Fibroblast of the conjunctiva (primary cell): ENCODE measurements at places on chromosomes 11 and 22.

- no peak for DNase-seq
These were observed 3.9 kb upstream of the VSIG10L2 start for GRCh38 chr11:125941619-125942611.

DNA sequence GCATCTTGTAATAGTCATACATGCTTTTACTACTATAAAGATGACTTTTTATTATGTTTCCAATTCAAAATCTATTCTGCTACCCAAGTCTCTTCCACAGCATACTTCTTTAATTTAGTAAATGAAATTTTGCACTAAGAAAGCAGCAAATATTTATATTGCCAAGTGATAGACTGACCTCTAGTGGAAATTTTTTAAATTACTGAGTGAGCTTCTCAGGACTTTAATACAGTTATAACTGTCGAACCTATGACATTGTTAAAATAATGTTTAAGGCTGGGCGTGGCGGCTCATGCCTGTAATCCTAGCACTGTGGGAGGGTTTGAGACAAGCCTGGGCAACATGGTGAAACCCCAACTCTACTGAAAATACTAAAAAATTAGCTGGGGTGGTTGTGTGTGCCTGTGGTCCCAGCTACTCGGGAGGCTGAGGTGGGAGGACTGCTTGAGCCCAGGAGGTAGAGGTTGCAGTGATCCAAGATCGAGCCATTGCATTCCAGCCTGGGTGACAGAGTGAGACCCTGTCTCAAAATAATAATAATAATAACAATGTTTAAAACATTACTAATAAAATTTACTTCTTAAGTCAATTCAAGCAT is 27.3 kb downstream of the STK33 start:
- DNase-seq: peak; percentile 20

DNA sequence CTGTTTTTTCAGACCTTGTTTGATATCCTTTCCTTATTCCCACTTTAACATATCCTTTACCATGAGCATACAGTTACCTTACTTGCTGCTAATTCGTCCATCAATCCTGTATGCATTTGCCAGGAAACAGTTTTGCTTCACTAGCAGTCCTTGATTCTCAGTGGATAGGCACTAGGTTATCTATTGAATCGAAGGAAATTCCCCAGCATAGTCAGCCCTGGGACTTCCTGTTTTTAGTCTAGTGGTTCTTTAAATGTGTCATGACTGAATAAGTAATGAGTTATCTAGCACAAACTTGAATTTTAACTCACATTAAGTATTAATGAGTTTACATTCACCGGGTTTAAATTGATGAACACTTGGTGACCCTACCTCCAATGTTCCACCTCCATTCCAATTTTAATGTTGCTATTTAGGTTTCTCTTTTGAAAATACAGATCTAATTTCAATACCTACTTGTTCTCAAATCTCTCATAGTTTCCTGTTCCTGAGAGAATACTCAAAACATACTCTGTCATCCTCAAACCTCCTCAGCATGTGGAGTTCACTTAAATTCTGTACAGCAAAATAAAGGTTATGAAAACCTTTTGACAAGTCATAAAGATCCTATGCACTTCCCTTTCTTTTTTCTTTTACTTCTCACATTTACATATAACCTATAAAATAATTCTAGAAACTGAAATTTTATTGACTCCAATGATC is 1375.1 kb upstream of the TENM4 start:
- DNase-seq: no peak

DNA sequence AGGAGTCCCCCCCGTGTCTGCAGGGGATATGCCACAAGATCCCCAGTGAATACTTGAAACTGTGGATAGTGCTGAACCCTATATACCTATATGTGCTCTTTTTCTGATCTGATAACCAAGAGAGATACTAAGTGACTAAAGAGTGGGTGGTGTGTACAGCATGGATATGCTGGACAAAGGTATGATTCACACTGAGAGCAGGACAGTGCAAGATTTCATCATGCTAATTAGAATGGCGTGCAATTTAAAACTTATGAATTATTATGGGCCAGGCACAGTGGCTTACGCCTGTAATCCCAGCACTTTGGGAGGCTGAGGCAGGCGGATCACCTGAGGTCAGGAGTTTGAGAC is 90.2 kb upstream of the ALKBH3 start:
- DNase-seq: peak; percentile 24

DNA sequence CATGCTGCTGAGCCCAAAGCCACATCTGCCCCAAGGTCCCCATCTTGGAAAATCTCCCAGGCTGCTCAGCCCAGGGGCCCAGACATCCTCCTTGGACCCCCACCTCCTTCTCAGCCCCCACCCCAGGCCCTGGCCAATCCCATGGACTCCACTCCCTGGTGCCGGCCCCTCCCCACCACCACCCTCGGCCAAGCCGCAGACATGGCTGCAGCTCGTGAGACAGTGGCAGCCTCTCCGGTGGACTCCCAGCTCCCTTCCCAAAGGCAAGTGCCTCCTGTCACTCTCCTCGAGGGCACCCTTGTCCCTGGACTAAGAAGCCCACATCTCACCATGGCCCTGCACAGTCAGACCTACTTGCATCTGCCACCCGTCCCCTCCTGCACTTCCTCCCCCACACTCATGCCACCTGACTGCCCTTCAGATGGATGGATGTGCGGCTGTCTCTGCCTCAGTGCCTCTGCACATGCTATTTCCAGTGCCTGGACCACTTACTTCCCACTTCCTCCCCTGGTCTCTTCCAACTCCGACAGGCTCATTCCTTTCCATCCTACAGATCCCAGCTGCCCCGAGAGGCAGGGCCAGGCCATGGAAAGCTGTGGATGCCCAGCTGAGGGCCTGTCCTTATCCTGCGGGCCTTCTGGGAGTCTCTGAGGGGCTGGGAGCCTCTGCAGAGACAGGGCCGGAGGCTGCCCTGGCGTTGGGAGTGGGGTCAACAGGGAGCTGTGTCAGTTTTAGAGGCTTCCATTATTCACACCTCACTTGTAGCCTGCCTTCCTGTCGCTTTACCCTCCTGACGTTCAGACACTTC is 25.5 kb upstream of the RFPL3 start:
- no peak for DNase-seq

DNA sequence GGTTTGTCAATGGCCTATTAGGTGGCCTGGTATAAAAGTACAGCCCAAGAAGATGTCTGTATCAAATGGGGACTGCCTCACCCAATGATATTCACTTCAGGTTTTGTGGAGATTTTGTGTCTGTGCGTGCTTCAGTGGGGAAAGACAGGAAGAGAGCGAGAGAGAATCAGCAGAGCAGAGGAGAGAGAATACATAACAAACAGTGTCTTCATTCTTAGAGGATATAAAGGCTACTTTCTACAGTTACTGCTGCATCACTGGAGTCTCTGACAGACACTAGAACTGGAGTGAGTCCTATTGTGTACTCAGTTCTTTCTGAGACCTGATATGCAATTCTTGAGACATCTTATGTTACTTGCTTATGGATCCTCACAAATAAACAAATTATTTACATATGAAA is 115.0 kb downstream of the CASP12 start:
- no peak for DNase-seq

- DNase-seq: no peak
These were observed 62.6 kb upstream of the OLFML1 start for GRCh38 chr11:7422544-7423331.

GRCh38 chr11:35066783-35067423 is 72.1 kb upstream of the CD44 start:
- DNase-seq: no peak

DNA sequence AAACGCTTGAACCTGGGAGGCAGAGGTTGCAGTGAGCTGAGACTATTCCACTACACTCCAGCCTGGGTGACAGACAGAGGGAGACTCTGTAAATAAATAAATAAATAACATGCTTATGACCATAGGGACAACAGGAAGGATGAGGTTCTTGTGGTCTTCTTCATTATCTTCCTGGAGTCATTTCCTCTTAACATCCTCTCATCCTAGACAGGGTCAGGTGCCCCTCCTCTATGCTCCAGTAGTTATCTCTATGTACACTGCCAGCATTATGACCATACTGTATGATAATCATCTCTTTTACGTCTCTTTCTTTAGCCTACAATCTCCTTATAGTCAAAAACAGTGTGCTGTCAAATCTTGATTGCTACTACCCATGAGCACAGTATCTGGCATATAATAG is 17.7 kb downstream of the RAB30 start:
- DNase-seq: no peak

GRCh38 chr22:40020956-40021355 is 26.2 kb downstream of the FAM83F start:
- no peak for DNase-seq

DNA sequence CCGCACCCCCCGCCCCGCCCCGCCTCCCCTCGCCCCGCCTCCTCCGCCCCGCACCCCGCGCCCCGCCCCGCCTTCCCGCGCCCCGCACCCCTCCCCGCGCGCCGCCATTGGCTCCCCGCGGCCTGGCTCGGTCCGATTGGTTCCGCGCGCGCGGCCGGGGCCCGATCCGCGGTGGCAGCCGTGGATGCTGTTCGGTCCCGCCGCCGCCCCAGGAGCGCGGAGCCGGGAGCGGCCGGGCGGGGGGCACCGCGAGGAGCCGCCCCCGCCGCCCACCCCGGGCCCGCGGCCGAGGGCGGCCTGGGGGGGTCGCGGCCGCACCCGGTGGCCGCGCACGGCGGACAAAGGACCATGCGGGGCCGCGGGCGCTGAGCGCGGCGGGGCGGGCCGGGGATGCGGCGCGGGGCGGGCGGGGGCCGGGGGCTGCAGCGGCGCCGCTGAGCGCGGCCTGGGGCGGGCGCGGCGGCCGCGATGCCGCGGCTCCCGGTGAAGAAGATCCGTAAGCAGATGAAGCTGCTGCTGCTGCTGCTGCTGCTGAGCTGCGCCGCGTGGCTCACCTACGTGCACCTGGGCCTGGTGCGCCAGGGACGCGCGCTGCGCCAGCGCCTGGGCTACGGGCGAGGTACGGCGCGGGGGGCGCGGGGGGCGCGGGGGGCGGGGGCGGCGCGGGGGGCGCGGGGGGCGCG is at the start of gene B4GALNT4:
B4GALNT4 (plus strand) TSS at position 164 of the 683 bp plus-strand sequence; CDS start at position 469, 305 bp downstream.
- DNase-seq: no peak

DNA sequence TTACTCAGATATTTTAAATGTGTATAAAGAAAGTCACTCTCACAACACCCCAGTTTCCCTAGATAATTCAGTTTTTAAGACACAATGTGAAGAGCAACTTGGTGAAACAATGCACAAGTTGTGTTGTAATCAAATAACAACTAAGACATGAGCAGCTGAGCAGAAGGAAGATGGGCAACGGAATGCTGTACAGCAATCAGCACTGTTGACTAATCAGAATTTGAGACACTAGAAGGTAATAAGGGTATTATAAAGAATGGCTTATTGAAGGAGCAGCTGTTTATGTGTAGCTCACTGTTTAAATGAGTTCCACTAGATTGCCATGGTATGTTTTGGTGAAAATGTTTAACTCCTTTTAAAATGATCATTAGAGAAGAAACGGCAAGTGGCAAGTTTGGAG is 60.1 kb downstream of the SOX6 start:
- no peak for DNase-seq

- DNase-seq: no peak
These were observed 59.4 kb downstream of the GLYATL1 start for GRCh38 chr11:58998480-58999290.

DNA sequence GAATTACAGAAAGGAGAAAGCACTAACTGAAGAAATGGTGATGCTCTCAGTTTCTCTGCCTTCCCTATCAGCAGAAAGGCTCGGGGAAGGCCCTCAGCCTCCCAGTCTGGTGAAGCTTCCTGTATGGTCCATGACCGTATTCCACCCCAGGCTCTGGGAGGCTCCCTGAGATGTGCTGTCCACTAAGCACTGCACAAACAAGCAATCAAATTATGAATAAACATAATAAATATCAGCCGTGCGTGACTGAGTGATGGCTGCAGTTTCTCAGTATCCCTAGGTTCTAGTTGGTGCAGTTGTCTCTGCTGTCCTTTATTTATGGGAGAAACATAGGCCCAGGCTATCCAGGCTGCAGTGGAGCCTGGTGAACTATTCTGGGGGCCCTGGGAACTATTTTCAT is 3.6 kb downstream of the SMDT1 start:
- no peak for DNase-seq

- DNase-seq: no peak
These were observed 4.2 kb downstream of the CLDN5 start for GRCh38 chr22:19520007-19520406.
